ENCODE measurements at places on chromosomes 16 and 17. TPM values are rescaled to one million over a fixed set of nuclear protein-coding genes. Genes with fewer than 3 reads are reported as not detected.

MCRIP2 gene
- 17.5 TPM for polyA plus RNA-seq

CDH15 gene
- polyA plus RNA-seq: 1.6 TPM

GRCh38 chr17:82444941-82445521, 5.5 kb downstream of the CYBC1 start:
- no peak for DNase-seq

DNA sequence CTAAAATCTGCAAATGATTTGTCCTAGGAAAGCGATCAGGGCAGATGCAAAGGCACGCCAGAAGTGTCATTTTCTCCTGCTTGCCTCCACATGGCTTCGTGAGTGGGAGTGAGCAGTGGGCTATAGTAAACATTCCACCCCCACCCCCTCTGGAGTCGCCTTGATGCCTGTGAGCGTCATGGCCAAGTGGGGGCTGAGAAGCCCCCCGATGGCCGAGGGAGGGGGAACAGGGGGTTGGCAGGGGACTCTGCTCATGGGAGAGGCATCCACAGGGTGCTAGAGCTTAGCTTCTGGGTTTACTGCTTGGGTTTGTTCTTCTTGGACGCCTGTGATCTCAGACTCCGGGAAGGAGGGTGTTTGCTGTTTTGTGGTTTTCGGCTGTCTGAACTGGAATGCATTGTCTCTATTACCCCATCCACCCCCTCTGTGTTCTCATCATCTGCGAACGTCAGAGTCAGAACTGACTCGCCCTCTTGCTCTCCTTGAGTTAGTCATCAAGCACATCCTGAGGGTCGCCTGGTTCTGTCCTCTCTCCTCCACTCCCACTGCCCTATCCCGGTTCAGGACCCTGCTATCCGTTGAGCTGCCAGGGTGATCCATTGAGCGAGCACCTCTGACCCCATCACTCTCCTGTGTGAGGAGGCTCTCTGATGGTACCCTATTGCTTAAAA, 15.4 kb downstream of the TNS4 start:
- no peak for DNase-seq
